NCI-H1694 treated with DMSO at 0.1 percent for 48 hours (cell line): ENCODE measurements at places on chromosomes 5 and 9.

GRCh38 chr9:135306699-135307098 lies 172.9 kb upstream of the PPP1R26 start:
- DNase-seq, result no peak

DNA sequence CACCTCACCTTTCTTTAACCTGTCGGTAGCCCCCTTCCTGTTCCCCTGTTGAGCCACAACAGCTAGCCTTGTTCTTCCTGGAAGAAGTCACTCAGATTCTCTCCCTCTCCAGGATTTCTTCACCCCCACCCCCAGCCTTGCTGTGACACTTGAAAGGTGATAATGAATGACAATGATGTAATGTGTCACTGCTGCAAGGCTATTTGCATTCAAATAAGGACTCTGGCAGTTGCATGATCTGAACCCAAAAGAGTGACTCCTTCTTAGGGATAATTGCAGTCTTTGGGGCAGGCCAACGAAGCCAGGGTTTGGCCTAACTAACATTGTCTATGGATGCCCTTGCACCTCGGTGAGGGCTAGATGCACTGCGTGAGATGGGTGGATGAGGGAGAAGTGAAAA lies 154.4 kb upstream of the CLINT1 start:
- DNase-seq, result no peak

DNA sequence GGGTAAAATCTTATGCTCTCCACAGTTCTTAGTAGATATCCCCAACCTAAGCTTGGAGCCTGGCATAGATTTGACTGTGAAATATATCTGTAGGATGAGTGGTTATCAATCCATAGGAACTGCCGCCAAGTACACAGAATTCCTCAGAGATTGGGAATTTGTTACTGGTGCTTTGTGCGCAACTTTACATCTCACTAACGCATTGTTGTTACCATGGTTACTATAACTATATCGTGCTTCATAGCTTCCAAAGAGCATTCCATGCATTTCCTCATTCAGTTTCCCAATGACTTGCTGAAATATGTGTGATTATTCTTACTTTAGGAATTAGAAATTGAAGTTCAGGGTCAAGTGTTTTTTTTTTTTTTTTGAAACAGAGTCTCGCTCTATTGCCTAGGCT lies 9.5 kb upstream of the GGTA1 start:
- no peak for DNase-seq

DNA sequence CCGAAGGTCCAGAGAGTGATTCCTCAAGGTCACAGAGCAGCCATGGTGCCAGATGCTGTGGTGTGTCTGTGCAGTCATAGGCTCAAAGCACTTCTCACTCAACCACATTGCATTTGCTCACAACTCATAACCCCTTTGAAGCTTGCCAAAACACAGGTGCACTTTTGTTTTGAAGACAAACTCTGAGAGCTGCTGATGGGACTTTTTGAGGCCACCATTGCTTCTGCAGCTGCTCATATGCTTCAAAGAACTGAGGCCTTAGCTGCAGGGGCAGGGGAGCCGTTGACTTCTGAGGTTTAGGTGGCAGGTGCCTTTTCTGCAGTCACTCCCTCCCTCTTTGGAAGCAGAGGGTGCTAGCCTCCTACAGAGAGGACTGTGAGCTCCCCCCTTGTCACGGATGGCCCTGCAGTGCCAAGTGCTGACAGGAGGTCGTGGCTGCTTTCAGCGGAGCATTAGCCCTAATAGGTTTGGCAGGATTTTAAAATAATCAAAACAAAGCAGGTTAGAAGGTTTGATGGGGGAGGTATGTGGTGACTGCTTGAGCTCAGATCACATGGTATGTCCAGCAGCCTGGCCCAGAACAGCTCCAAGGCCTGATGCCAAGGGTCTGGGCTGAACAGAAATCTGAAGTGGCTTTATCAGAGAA lies 232.1 kb downstream of the MAN2A1 start:
- DNase-seq, result no peak
